DND-41 (cell line): ENCODE measurements at places on chromosomes 6 and 20.

- no peak for DNase-seq
Observed at GRCh38 chr6:139550361-139550760, 175.9 kb upstream of the CITED2 start.

- DNase-seq = no peak
Observed at GRCh38 chr20:41392295-41392694, 25.7 kb upstream of the EMILIN3 start.

- DNase-seq = no peak
Observed at GRCh38 chr20:11379257-11380011, 538.3 kb upstream of the BTBD3 start.

GRCh38 chr6:31379850-31380249 lies 22.9 kb upstream of the HLA-B start:
- DNase-seq = no peak

GRCh38 chr20:49636447-49636846 lies 68.5 kb upstream of the PTGIS start:
- no peak for DNase-seq
